ENCODE measurements at places on chromosomes 7 and 10.

DNA sequence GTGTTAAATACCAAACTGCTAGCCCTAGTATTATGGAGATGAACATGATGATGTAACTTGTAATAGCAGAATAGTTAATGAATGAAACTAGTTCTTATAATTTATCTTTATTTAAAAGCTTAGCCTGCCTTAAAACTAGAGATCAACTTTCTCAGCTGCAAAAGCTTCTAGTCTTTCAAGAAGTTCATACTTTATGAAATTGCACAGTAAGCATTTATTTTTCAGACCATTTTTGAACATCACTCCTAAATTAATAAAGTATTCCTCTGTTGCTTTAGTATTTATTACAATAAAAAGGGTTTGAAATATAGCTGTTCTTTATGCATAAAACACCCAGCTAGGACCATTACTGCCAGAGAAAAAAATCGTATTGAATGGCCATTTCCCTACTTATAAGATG, 33.2 kb downstream of the SIRT1 start:
- DNase-seq = no peak

GRCh38 chr10:22874189-22874854, 53.5 kb upstream of the ARMC3 start:
- DNase-seq = no peak

- no peak for DNase-seq
Measured at GRCh38 chr7:157462840-157463239, 126.0 kb downstream of the DNAJB6 start.

GRCh38 chr7:74032191-74032490, 4.2 kb downstream of the ELN start:
- no peak for DNase-seq

GRCh38 chr10:34647875-34648865, 166.9 kb downstream of the PARD3 start:
- DNase-seq = no peak

DNA sequence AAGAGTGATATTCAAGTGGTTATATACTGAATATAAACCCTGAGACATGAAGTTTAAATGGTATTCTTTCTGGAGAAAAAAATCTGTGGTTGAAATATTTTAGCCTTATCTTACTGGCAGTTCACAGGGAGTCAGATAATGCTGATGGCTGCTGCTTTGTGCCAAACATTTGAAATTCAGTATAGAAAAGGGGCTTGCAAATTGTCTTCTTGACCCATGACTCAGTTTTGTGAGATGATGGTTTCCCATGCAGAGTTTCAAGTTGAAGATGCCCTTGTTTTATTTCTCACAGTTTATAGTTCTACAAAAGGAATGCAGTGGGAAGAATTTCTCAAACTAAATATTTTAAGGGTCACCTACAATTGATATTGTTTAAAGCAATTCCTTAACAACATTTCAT, 251.1 kb upstream of the MEOX2 start:
- DNase-seq = no peak

DNA sequence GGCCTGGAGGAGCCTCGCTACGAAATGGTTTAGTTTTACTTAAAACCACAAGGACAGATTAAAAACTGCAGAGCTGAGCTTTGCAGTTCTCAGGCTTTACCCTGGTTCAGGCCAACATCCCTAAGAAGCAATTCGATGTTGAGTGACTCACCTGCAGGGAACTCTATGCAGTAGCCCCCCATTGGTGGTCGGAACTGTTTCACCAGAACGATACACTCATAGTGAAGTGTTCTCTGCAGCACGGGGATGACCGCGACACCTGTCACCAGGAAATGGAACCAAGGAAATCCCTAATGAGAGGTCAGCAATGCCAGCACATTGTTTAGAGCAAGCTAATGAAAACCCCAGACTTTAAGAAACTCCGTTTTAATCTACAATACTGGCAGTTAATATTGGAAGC, 18.0 kb downstream of the NUDT5 start:
- DNase-seq = no peak

- no peak for DNase-seq
Measured at GRCh38 chr10:100895346-100895745, 17.4 kb upstream of the SLF2 start.

DNA sequence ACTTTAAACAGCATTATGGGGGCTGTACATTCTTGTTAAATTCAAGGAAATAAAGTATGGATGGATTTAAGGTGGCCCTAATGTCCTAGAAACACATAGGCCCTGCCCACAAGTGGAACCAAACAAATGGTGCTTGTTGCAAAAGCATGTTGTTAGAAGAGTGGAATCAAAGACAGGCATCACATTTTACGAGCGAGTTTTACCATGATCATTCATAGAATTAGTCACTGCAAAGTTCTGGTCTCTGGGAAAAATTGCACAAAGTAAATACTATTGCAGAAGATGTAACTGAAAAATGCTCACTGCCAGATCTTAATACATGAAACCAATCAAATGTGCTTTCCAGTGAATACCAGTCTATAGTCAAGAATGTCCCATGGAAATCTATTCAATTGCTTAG, 677.1 kb downstream of the PARD3 start:
- no peak for DNase-seq
